ENCODE measurements at places on chromosomes 6 and 20. TPM values are rescaled to one million over a fixed set of nuclear protein-coding genes. Genes with fewer than 3 reads are reported as not detected.

Gene FAM217A
- polyA plus RNA-seq = not detected

Gene GMPR
- 18.4 TPM for polyA plus RNA-seq

Gene OOEP
- polyA plus RNA-seq = not detected

Gene RHAG
- polyA plus RNA-seq = not detected

Gene TRAPPC3L
- 0.03 TPM for polyA plus RNA-seq

Gene MOG
- not detected for polyA plus RNA-seq

Gene SLC52A3
- not detected for polyA plus RNA-seq

Gene NHSL1
- polyA plus RNA-seq = not detected

Gene TFAP2C
- polyA plus RNA-seq = not detected

Gene PRPH2
- not detected for polyA plus RNA-seq

Gene PTK6
- polyA plus RNA-seq = 0.07 TPM

Gene ID4
- 4.9 TPM for polyA plus RNA-seq

Gene SSTR4
- not detected for polyA plus RNA-seq

Gene SRSF12
- polyA plus RNA-seq = 1.1 TPM

Gene CASS4
- 0.02 TPM for polyA plus RNA-seq

Gene AAR2
- 23.4 TPM for polyA plus RNA-seq

Gene SH3BGRL2
- 1.6 TPM for polyA plus RNA-seq

Gene PGK2
- polyA plus RNA-seq = not detected

Gene PRPF6
- polyA plus RNA-seq = 59.1 TPM

Gene OR2H2
- polyA plus RNA-seq = not detected

Gene SLC2A10
- 14.1 TPM for polyA plus RNA-seq

Gene HLA-DRB5
- polyA plus RNA-seq = not detected

Gene RPS18
- 12,112 TPM for polyA plus RNA-seq

Gene LRRC73
- polyA plus RNA-seq = 0.89 TPM

Gene CST5
- not detected for polyA plus RNA-seq

Gene ETV7
- 0.31 TPM for polyA plus RNA-seq

Gene ULBP3
- polyA plus RNA-seq = 4.6 TPM

Gene SLC16A10
- 0.12 TPM for polyA plus RNA-seq

Gene CTCFL
- not detected for polyA plus RNA-seq

Gene HLA-DQB1
- not detected for polyA plus RNA-seq

Gene NFKBIE
- polyA plus RNA-seq = 6.4 TPM

Gene FAM83C
- not detected for polyA plus RNA-seq

Gene SPO11
- not detected for polyA plus RNA-seq

Gene GPR63
- 0.73 TPM for polyA plus RNA-seq

Gene RSPH9
- polyA plus RNA-seq = 0.05 TPM

Gene LBP
- polyA plus RNA-seq = 0.03 TPM

Gene DSP
- 0.02 TPM for polyA plus RNA-seq

Gene PTGIS
- 1.0 TPM for polyA plus RNA-seq

Gene C20orf96
- 16.6 TPM for polyA plus RNA-seq

Gene CLDN20
- not detected for polyA plus RNA-seq

Gene CDH4
- not detected for polyA plus RNA-seq

Gene PPIL4
- 3.3 TPM for polyA plus RNA-seq

Gene FOXF2
- polyA plus RNA-seq = not detected

Gene RSPO3
- not detected for polyA plus RNA-seq

Gene VNN1
- not detected for polyA plus RNA-seq

Gene MYBL2
- polyA plus RNA-seq = 7.3 TPM

Gene RGS17
- polyA plus RNA-seq = 1.3 TPM

Gene CCN6
- polyA plus RNA-seq = not detected

Gene NOX3
- not detected for polyA plus RNA-seq

Gene TXLNB
- polyA plus RNA-seq = 0.12 TPM

Gene GJA10
- not detected for polyA plus RNA-seq

Gene PHACTR3
- polyA plus RNA-seq = 0.10 TPM

Gene TPX2
- 14.4 TPM for polyA plus RNA-seq

Gene TUBB1
- polyA plus RNA-seq = 0.02 TPM

Gene NRN1
- 8.5 TPM for polyA plus RNA-seq

Data from SK-N-SH (cell line).